Activated naive CD8-positive, alpha-beta T cell treated with anti-CD3 and anti-CD28 coated beads for 36 hours (primary cell): ENCODE measurements at places on chromosomes 1 and 21. TPM values are rescaled to one million over a fixed set of nuclear protein-coding genes. Genes with fewer than 3 reads are reported as not detected.

TFF2 gene
- not detected for total RNA-seq

DNA sequence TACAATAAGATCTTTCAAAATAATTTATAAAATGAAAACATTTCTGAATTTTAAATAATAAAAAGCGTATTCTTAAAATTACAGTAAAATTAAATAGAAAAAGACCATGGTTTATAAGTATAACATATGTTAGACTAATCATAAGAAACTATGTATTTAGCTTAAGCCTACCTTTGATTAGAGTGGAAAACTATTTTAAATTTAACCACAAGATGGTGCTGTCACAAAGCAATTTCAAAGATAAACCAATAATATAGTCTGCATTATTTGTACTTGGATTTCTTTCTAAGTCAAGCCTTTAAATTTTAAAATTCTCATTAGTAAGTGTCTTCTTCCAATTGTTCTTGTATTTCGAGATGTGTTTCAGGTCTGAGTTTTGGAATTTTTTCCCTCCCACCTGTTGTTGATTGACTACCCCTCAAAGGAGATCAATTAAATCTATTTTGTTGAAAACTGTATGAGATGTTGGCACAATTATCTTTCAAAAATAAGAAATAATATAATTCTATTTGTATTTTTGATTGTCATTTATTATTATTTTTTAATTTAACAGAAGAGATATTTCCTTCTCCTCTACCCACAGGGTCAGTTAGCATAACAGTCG is 459.8 kb downstream of the KCNT2 start:
- DNase-seq = no peak

DNA sequence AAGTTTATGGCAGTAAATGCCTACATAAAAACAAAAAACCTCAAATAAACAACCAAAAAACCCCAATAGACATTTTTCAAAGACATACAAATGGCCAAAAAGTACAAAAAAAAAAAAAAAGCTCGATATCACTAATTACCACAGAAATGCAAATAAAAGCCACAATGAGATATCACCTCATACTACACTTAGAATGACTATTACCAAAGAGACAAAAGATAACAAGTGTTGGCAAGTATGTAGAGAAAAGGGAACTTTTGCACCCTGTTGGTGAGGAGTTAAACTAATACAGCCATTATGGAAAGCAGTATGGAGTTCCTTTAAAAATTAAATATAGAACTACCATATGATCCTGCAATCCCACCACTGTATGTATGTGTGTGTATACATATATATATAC is 21.1 kb downstream of the SLC25A24 start:
- DNase-seq = no peak

OR14A2 gene
- total RNA-seq = not detected
